NCI-H82 (cell line): ENCODE measurements at places on chromosomes 2 and 18.

GRCh38 chr2:88754585-88755320 is 63.3 kb downstream of the RPIA start:
- no peak for DNase-seq

GRCh38 chr2:172169611-172170010 is 66.9 kb upstream of the DLX2 start:
- no peak for DNase-seq

GRCh38 chr18:72360634-72361033 is 183.5 kb downstream of the CBLN2 start:
- DNase-seq: no peak

DNA sequence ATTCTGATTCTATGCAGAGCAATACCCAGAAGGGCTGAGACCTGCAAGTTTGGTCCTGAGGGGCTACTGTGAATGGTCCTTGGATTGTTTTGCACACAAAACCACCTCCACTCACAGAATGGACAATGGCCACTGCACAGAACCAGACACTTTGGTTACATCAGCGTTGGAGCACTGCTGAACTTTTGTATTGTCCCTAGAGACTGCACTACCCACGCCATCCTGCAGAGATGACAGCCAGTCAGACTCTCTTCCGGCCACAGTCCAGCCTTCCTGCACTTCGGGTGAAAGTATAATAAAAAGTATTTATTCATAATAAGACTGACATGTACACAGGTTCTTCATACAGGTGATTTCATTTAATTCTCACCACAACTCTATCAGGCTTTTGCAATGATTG is 35.7 kb downstream of the CELF4 start:
- no peak for DNase-seq

DNA sequence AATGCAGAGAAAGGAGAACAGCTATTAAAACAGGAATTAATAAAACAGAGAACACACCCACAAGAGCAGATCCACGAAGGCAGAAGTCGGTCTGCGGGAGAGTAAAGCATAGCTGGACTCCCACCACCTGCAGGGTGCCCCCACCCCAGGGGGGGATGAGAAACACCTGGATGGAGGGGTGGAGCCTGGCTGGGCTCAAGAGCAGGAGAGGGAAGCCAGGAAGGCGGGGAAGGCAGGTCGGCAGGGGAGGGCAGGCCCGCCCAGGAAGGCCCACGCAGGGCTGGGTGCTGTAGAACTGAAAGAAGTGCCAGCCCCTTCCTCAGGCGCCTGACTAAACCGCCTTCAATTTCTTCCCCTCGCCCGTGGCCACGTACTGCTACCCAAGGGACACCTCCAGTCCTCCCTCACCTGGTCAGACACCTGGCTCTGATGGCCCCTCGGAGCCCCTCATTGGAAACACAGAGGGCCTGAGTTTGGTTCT is 175.4 kb downstream of the HDAC4 start:
- no peak for DNase-seq

- no peak for DNase-seq
Observed at GRCh38 chr2:149648282-149649030, 60.9 kb upstream of the MMADHC start.

DNA sequence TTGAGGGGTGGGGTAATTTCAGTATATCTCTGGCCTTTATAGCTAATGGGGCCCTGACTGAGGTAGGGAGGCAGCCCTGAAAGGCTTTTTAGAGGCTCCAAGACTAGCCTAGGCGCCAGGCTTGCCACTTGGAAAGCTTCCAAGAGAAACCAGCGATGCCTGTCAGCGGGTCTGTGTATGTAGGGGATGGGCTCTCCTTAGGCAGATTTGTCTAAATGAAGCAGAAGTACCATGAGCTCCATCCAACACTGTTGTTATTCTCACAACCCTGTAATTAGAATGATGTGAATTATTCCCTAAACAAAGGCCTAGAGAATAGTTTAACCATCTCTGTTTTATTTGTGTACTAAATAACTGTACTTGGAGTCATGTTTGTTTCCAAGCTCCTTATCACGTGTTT is 138.1 kb downstream of the B3GNT2 start:
- DNase-seq: peak; percentile 78

DNA sequence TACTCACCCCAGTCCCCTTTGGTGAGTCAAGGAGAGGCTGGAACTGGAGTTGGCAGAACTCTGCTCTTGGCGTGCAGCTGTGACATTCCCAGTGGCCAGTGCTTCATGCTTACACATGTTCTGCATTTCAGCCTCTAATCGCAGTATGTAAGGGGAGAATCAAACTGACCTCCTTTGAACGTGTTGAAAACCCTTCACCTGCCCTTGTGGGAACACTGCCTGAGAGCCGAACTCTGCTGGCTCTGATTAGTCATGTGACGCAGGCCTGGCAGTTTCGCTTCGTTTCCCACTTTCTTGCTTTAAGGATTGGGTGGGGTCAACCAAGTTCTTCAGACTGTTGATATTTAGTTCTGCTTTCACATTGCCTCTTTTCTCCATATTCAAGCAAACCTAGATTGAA is 173.8 kb upstream of the BCL2L11 start:
- DNase-seq: no peak
